ENCODE measurements at places on chromosomes 2 and 18.

GRCh38 chr2:219530048-219530963 is 13.3 kb downstream of the CHPF start:
- DNase-seq = peak; percentile 98

GRCh38 chr18:59383851-59384250 is 24.8 kb upstream of the LMAN1 start:
- no peak for DNase-seq

DNA sequence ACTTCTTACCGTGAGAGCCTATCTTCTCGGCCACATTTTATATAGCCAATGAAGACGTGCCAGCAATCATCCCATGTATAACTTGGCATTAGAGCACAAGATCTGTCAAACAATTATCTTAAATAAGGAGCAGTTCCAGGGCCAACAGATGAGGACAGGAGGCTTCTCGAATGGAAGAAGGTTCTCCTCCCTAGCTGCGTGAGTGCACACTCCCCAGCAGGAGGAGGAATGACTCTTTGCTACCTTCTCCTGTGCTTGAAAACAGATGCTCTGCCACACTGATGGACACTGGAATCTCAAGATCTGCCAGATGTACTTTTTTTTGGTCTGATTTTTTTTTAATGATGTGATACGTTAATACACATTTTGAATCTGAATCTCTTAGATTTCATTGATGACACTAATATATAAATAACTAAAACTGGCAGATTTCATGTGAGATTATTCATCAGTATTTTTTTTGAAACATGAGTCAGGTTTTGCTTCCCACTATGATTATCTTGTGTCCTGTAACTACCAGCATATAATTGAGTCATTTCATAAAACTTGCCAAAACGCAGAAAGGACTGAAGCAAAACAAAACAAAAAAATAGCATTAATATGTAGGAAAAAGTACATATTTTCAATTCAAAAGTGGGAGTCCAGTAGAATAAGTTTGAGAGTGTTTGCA is 626 bp upstream of the VIT start:
- DNase-seq = no peak

DNA sequence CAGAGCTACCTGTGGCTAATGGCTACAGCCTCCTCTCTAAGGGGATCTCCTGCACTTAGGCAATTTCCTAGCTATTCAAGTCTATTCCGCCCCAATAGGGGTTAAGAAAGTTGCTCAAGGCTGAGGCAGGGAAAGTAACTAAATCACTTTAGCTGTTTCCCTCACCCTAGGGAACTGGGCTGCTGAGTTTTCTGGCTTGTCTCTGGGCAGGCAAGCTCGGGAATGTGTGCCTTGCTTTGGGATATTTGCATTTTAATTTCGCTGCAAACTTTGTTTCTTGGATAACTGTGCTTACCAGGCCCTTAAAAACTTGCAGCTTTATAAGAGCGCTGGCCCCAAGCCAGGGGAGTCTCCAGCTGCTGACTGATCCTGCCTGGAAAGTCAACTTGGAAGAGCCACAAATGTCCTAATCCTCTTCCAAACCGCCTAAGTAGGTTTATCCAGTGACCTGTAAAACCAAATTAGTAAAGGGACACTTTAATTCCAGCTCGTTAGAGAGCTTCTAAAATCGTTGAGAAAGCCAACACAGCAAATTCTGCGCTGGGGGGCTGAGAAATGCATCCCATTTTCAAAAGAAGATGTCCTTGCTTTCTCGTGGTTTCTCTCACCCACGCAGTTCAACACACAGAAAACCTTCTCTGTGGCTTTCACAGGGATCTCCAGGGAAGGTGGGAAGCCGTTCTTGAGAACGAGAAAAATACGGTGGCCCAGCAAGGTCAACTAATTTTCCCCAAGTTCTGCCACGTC is 59.5 kb upstream of the SP3 start:
- DNase-seq = no peak

GRCh38 chr2:217248312-217248935 is 388.6 kb upstream of the TNP1 start:
- no peak for DNase-seq
